ENCODE measurements at places on chromosomes 6 and 20.

- no peak for DNase-seq
Measured at GRCh38 chr6:81816380-81816779, 63.9 kb upstream of the TENT5A start.

- DNase-seq, result no peak
Measured at GRCh38 chr6:1403851-1404712, 14.7 kb downstream of the FOXF2 start.

- DNase-seq, result no peak
Measured at GRCh38 chr20:37423545-37423944, 77.6 kb downstream of the SRC start.

DNA sequence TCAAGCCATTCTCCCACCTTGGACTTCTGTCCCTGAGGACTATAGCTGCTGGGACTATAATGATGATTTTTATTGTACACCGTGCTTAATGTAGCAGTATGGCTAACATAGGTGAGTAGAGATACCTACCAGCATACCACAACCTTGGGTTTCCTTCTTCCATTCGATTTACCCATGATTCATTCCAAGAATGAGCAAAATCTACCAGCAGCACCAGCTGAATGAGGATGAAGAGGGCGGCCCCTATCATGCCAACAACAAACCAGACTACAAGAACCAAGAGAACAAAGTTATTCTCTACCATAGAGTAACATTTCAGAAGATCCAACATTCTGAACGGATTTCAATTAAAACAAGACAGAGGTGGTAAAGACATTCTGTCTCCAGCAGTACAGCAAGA is 12.1 kb downstream of the SERINC3 start:
- no peak for DNase-seq

DNA sequence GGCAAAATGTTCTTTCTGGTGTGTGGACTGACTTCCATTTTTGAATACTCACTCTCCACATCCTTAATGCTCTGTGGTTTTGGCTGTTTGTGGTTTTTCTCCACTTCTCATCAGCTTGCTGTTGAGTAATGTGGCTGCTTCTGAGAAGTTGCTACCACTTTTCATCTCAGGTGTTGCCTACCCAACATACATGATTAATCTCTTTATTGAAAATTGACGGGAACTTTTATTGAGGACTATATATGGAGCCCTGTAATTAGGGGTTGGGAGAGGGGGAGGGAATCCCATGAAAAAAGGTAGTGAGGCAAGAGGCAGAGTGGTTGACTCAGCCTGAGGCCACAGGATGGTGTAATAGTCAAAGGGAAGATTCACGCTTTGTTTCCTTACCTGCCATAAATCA is 17.6 kb downstream of the IL22RA2 start:
- no peak for DNase-seq

- no peak for DNase-seq
Measured at GRCh38 chr20:9348747-9349146, 165.6 kb upstream of the LAMP5 start.

- DNase-seq, result peak; percentile 58
Measured at GRCh38 chr6:155158030-155158843, 105.6 kb upstream of the CLDN20 start.

- no peak for DNase-seq
Measured at GRCh38 chr6:53263917-53264316, 84.8 kb downstream of the ELOVL5 start.

Data from HS-27A (cell line).